ENCODE measurements at places on chromosomes 3 and 15.

GRCh38 chr3:178353006-178353694, 183.1 kb upstream of the KCNMB2 start:
- DNase-seq, result no peak

- DNase-seq, result no peak
These were observed 47.3 kb upstream of the BCL6 start for GRCh38 chr3:187792521-187792920.

DNA sequence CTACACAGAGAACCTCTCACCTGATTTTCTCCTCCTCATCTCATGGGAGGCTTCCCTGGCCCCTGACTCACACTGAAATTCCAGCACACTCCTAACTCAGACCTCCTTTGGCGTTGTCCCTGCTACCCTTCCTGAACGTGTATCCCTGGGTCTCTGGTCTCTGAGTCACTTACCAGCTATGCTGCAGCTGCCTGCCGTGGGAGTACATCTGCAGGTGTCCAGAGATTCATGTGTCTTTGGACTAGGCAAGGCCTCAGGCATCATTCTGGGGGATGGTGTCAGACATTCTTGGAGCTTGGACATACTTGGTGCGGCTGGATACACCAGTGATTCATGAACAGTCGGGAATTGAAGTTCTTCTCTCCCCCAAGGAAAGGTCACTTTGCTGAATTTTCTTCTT, 148.8 kb upstream of the TRIM42 start:
- DNase-seq, result no peak

DNA sequence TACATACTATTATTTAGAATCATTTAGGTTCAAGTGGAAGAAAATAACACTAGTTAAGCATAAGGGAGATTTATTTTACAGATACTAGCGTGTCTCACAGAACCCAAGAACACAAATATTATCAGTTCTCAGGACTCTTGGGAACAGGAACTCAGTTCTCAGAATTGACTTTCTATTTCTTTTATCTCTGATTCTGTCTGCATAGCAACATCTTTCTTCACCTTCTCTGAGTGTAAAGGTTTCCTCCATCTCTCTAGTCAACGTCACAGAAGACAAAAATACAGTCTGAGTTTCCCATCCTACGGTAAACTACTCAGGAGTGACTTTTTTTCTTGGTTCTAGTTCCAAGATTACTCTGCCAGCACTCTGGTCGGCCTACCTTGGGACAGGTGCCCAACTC, 220.0 kb downstream of the SV2B start:
- no peak for DNase-seq

DNA sequence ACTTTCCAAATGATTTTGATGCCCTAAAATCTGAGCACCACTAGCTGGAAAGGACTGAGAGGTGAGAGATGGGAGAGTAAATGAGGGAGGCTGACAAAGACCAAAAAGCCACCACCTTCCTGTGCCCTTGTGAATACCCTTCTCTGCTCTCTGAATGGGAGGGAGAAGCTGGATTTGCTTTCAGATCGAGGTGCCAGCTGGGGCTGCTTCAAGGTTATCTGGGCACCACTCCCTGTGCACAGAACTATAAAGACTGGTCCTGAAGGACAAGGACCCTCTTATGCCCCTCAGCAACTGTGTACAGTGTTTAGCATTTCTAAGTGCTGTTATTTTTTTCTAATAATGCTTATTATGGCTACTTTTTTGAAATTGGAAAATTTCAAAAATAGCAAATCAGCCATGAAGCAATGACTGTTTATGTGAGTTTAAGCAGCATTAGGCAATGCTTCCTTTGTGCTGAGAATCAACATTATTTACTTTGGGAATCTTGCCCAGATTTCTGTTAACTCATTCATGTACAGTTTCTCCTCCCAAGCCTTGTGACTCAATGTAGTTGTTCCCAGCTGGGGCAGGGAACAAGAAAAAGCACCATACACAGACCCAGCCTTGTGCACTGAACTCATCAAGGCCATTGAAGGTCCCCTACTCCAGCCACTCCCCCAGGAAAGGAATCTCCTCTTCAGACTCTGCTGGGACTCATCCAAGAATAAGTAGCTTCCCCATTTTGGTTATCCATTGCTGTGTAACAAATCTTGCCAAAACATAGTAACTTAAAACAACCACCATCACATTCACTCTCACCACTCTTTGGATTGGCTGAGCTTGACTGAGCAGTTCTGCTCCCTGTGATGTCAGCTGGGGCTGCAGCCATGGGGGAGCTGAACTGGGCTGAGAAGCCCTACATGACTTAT, 37.3 kb upstream of the CDV3 start:
- DNase-seq, result no peak

- DNase-seq, result no peak
These were observed 74.6 kb downstream of the ATP2B2 start for GRCh38 chr3:10430805-10431204.

GRCh38 chr3:195162033-195162669, 108.8 kb downstream of the XXYLT1 start:
- DNase-seq, result no peak

- DNase-seq, result no peak
These were observed 1.5 kb upstream of the CYP8B1 start for GRCh38 chr3:42876940-42877720.

GRCh38 chr3:133412183-133413132, 12.6 kb downstream of the BFSP2 start:
- no peak for DNase-seq

- DNase-seq, result no peak
These were observed 8.7 kb downstream of the SEMA3F start for GRCh38 chr3:50163572-50164455.

GRCh38 chr3:160616716-160617115, 51.3 kb upstream of the KPNA4 start:
- no peak for DNase-seq

GRCh38 chr15:100786901-100787566, 92.6 kb upstream of the ALDH1A3 start:
- DNase-seq, result no peak

DNA sequence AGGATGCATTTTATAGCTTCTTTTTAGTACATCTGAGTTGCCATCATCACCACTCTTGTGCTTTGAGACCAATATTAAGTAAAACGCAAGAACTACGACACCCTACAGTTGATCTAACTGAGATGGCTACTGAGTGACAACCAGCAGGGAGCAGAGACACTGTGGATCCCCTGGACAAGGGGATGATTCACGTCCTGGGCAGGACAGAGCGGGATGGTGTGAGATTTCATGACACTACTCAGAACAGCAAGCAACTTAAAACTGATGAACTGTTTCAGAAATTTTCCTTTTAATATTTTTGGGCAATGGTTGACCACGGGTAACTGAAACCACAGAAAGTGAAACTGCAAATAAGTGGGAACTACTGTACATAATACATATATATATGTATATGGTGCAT, 299.2 kb downstream of the ADAMTS17 start:
- DNase-seq, result no peak

DNA sequence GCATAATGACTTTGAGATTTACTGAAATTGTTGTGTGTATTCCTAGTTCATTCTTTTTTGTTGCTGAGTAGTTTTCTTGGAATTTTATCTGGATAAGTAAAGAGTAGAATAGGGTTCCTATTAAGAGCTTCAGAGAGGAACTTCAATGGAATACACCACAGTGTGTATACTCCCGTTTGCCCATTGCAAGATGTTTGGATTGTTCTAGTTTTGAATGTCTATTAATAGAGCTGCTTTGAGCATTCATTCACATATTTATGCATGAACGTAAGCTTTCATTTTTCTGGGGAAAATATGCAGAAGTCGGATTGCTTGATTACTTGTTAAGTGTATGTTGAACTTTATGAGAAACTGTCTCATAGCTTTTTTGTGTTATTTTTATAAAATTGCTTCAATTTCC, 580.5 kb downstream of the OTOL1 start:
- DNase-seq, result no peak

DNA sequence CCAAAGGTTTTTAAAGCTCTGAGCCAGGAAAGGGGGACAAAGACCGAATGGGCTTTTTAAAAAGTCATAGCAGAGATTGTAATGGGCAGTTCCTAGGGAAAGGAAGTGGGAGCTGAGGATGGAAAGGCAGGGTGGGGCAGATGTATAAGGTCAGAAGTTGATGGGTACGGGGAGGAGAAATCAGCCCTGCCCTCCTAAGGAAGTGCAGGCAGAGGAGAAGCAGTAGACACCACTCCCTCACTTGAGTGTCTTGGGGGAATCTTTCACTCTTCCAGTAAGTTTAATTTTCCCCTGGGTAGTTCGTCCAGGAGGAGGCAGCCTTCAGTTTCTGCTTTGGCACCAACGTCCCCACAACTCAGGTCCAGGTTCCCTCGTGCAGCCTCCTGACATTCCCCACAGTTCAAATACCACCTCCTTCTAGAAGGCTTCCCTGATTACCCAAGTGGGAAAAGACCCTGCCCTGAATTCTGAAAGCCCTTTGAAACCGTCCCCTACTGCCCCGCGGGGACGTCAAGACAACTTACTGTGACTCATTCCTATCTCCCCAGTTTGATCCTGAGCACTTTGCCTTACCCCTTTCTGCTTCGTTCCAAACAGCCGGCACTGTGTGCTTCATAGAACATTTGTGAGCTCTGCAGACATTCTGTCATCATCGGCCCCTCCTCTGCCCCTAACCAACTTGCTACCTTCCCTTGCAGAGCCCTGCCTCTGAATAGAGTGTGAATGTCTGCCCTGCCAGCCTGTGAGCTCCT, 14.3 kb upstream of the SRP14 start:
- DNase-seq, result no peak

DNA sequence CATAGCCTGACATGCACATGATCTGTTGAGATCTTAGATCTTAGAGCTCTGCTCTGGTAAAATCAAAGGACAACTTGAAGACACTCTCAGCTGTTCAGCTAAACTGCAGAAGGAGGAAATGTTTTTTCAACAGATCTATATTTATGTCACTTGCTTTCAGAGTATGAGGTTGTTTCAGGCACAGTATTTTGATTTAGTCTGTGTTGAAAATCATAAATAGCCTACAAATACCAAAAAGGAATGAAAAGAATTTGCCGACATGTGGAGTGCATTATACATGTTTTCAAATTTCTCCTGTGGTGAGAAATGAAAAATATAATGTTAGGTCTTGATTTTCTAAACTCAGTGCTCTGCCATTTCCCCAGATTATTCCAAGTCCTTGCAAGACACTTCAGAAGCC, 1118.4 kb downstream of the TBL1XR1 start:
- no peak for DNase-seq

GRCh38 chr3:157248590-157249422, 88.9 kb upstream of the CCNL1 start:
- no peak for DNase-seq

DNA sequence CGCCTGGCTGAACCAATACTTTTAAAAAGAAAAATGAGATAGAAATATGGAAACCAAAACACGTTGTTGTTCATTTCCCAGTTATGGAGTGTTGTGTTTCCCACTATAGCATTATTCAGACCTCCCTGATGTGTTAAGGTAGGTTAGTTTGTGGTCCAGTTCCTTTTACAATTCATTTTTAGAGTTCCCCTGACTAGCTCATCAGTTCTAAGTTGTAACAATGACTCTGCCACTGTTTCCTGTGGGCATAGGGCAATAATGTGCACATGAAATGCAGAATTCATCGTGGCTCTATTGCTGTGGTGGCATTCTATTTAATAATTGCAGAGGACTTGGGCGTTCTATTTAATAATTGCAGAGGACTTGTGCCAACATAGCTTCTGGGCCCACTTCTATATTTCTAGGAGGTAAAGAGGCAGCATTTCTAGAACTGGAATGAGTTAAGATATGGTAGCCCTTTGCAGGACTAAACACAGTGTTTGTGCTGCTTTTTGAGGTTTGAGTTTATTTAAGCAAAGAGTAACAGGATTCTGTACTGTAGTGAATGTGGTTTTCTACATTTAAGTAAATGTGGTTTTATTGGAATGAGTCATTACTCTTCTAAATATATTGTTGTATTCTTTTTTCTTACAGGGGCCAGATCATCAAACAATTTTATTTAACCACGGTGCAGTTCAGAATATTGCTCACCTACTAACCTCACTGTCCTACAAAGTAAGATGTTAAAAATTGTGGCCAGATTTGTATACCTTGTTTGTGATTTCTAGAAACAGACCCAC, 47.5 kb downstream of the ARMC8 start:
- no peak for DNase-seq

DNA sequence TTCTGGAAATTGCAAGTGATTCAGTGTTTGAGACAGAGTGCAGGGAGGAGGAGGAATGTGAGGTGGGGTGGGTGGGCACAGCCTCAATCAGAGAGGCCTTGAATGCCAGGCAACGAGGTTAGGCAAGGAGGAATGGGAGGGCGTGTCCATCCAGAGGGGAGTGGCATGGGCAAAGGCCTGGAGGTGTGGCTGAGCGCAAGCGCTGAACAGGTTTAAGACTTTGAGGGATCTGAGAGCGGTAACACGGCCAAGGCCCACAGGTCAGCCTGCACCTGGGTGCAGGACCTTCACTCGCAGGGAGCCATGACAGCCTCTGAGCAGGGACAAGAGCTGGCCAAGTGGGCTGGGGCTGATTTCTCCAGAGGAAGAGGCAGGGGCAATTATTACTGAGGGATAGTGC, 125.9 kb downstream of the TPRA1 start:
- no peak for DNase-seq

DNA sequence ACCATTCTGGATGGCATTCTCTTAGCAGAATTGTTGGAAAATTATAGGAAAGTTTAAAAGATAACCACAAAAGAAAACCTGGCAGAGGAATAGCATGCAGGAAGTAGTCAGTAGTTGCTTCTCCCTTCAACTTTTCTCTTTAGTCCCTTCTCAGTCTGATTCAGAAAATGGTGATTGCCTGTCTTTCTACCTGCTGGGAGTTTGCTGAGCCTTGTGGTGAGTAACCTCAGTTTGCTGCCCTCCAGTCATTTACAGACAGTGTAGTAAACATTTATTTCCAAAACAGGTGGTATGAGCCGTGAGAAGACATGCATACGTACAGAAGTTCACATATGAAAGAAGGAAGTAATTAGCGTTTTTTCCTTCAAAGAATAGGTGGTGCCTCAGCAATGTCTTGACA, 224.7 kb upstream of the POU1F1 start:
- no peak for DNase-seq

GRCh38 chr3:14561051-14561960, 21.2 kb upstream of the GRIP2 start:
- no peak for DNase-seq

GRCh38 chr15:66251790-66252684, 1.5 kb downstream of the MEGF11 start:
- no peak for DNase-seq

DNA sequence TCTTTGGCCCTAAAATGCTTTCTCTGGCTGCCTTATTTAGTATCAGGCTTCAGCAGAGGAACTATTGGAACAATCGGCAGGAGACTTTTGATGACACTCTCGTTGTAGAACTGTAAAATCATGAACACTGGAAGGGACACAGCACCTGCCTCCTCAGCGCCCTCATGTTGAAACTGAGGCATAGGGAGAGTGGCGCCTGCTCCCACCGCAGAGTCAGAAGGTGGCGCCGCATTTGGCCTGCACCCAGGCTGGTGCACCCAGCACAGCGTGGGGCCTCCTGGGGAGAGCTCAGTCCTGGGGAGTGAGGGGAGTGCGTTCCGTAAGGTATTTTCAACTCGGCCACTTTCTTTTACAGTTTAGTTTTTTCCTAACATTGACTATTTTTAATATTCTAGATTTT, 78.2 kb upstream of the BLM start:
- DNase-seq, result no peak

All from NCI-H2081 treated with DMSO at 0.1 percent for 48 hours (cell line).